ENCODE measurements at places on chromosomes 13 and 19.

DNA sequence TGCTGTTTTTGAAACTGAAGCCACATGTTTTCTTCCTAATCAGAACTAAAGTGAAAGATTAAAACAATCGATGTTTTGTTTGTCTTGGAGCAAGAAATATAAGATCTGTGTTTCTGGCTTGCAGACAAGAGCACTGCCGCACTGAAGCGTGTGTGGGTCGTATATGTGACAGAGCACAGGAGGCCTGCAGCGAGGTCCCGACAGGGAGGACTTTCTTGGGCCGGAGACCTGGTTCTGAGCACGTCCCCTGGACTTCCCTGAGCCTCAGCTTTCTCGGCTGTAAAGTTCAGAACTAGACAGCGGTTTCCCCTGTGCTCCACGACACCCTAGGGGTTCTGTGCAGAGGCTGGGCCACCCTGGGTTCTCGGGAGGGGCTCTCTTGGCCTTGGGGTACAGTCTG is 60.5 kb downstream of the GADD45B start:
- no peak for DNase-seq

GRCh38 chr19:32464279-32464678 is 58.7 kb downstream of the DPY19L3 start:
- DNase-seq, result no peak

DNA sequence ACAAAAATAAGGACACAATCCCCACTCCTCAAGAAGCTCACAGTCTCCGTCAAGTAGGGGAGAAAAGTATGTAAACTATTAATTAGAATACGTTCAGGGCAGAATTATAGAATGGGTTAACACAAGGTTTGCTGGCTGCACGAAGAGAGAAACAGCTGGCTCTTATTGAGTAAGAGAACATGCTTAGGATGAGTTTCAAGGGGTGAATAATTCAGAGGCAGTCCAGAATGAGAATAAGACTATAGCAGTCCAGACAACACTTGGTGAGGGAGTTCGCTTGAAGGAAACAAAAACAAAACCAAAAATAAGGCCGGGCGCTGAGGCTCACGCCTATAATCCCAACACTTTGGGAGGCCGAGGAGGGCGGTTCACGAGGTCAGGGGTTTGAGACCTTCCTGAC is 61.9 kb downstream of the THSD1 start:
- no peak for DNase-seq

- DNase-seq, result no peak
Observed at GRCh38 chr13:38444904-38445303, 95.3 kb downstream of the UFM1 start.

DNA sequence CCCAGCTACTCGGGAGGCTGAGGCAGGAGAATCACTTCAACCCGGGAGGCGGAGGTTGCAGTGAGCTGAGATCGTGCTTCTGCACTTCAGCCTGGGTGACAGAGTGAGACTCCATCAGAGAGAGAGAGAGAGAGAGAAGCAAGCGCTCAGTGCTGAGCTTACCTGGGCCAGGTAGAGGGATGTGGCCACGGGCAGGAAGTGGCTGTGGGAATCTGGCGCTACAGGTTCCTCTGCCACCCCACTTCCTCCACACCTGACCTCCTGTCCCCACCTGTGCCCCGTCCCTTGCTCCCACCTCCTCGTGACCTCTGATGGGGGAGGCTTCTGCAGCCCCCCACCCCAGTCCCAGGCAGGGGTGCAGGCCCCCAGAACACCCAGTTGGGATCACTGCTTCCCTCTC is 1.0 kb upstream of the NCCRP1 start:
- no peak for DNase-seq

Measured in stimulated activated CD4-positive, alpha-beta T cell treated with anti-CD3 and anti-CD28 coated beads, Interleukin-4, amount 100 ng/mL, for 4 hours (primary cell).